SK-N-SH (cell line): ENCODE measurements at places on chromosomes 16 and 17. TPM values are rescaled to one million over a fixed set of nuclear protein-coding genes. Genes with fewer than 3 reads are reported as not detected.
A peak's percentile ranks its signal among the peaks of the same experiment; 100 is the strongest.

DNA sequence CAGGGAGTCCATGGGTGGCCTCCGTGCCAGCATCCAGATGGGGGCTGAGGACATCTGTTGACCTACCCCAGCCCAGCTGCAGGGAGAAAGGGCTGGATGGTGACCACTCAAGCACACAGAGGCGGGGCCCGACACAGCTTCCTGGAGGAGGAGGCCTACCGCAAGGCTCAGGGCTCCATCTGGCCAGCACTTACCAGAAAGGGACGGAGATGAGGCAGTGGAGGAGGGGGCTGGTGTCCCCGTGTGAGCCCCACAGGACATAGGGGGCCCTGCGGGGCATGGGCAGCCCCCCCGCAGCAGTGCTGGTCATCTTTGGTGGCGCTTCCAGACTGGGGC is 147.5 kb upstream of the CIBAR2 start:
- H3K4me3 ChIP-seq: no peak overlapping the region
- no peak overlapping the region for H3K27ac ChIP-seq
- H3K27me3 ChIP-seq: no peaks in the 10 kb centered on the region
- peak; percentile 79 for DNase-seq
- no peaks in the 10 kb centered on the region for H3K36me3 ChIP-seq

DNA sequence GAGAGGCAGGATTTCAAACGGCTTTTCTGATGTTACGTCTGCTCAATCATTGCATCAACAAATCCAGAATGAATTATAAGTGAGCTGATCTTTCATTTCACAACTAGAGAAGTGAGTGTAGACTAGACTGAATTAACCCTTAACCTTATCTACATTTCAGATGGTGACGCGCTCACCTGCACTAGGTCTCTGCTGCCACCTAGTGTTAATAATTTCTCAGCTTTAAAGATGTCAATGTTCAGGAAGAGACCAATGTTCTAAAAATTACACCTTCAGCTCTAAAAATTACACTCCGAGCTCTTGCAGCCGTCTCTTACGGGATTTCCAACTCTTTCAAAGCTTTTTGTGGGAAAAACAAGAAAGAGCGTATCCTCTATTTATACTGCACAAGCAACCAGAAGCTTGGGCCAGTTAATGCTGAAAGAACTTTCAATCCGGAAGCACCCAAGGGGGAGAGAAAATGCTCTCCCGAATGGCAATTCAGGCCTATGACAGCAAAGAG is 88.2 kb upstream of the FA2H start:
- no peaks in the 10 kb centered on the region for H3K4me1 ChIP-seq
- DNase-seq: peak; percentile 71
- no peaks in the 10 kb centered on the region for H3K27me3 ChIP-seq

DNA sequence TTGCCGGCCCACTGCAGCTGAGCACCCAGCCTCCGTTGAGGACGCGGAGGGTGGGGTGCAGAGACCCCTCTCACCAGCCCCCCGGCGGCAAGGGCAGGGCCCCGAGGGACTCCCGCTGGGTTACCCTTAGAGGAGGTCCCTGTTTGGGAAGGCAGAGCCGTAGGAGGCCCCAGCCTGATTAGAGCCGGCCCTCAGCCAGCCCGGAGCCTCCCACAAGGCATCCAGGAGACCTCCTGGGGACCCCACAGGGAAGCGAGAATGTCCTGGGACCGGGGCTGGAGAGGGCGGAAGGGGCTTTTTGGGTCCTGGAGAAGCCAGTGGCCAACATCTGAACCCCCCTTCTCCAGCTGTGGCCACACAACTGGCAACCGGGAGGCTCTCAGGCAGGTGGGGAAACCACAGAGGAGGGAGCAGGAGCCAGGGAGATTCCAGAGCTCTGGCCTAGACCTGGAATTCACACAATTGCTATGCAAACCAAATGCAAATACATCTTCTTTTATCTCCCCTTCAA is 21.7 kb upstream of the SP6 start:
- H3K27me3 ChIP-seq: peaks cover 67% of the 10 kb centered on the region
- no peak overlapping the region for H3K4me3 ChIP-seq
- DNase-seq: no peak

GRCh38 chr17:73304971-73305812 is 6.6 kb downstream of the CDC42EP4 start:
- H3K27me3 ChIP-seq: no peaks in the 10 kb centered on the region
- H3K36me3 ChIP-seq: peaks cover 8% of the 10 kb centered on the region
- H3K4me1 ChIP-seq: peaks cover 68% of the 10 kb centered on the region

DNA sequence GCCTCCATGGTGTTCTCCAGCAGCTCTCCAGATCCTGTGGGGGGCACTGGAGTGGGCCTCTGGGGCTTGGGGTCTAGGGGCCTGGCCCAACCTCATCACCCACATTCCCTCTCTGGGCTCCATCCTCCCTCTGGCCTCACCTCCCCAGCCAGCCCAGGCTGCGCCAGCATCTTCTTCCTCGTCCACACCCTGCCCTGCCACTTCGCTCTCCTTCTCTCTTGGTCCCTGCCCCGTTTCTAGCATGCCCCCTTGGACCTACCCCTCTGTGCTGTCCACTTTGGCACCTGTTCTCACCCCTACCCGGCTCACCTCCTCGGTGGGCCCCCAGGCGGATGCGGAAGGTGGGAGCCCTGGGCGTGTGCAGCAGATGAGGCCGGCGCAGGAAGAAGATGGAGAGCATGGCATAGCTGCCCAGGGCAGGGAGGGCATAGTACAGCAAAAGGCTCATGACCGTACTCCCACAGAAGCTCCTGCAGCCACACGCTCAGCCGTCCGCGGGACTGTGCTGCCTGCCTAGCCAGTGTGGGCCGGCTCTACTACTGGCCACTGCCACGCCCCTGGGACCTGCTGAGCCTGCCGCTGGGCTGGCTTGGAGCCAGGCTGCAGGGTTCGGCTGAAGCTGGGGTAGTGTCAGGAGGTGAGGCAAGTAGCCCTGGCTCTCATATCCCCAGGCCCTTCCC is at the start of gene GDPD3:
Gene GDPD3 (minus strand): TSS at position 507 of the 680 bp plus-strand sequence. CDS start 59 bp downstream, at position 448.
- no peak within 1 kb of the TSS for H3K27ac ChIP-seq
- no peak within 1 kb of the TSS for H3K4me3 ChIP-seq
- H3K36me3 ChIP-seq: peaks cover 6% of the 10 kb centered on the region

DNA sequence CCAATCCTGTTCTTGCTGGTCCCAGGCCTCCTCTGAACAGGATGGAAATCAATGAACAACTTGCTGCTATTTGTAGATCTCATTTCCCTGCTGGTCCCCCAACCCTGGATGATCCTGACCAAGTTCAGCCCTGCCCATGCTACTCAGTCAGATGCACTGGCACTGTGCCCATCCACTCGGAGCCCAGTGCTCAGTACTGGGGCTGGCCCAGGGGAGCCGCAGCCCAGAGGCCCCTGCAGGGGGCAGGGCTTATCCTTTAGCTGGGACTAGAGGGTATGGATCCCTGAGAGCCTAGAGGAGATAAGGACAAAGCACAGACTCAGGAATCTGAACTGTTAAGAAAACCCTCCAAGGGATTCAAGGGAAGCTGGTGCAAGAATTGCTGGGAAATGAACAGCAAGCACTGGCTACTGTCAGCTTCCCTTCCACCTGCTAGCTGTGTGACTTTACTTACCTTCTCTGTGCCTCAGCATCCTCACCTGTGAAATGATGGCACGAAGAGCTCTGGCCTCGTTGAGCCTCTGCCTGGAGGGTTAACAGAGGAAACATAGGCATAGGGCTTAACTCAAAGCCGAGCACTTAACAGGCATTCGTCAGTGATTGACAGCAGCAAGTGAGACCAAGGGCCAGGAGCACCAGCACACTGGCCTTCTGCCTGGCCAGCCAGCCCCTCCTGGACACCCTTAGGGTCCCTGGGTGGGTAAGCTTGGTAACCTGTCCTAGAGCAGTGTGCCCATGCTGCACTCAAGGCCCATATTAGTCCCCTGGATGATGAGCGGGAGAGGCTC is 29.8 kb upstream of the C1QL1 start:
- H3K36me3 ChIP-seq: no peaks in the 10 kb centered on the region
- no peak for DNase-seq
- no peak overlapping the region for H3K4me3 ChIP-seq
- H3K4me1 ChIP-seq: no peaks in the 10 kb centered on the region
- no peaks in the 10 kb centered on the region for H3K27me3 ChIP-seq

DNA sequence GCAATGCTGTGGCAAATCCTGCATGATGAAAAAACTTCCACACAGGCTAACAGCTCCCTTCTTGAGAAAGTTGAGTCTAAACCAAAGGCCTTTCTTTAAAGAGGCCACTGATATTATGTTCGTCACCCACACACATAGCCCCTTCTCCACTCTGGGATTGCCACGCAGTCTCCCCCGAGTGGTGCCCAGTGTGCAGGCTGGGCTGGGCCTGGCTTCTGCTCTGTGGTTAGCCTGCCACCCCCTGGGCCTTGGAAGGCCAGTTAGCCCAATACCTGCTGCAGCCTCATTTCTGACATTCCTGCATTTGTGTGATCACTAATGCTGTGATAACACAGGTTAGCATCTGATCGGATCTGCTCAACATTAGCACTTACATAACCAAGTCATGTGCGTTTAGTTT is 44.8 kb downstream of the CDH3 start:
- no peaks in the 10 kb centered on the region for H3K4me1 ChIP-seq
- no peak for DNase-seq
- H3K36me3 ChIP-seq: no peaks in the 10 kb centered on the region
- H3K4me3 ChIP-seq: no peak overlapping the region
- H3K27me3 ChIP-seq: no peaks in the 10 kb centered on the region
- no peak overlapping the region for H3K27ac ChIP-seq

GRCh38 chr17:49872754-49873377 is 25.0 kb upstream of the TAC4 start:
- DNase-seq: no peak
- peaks cover 39% of the 10 kb centered on the region for H3K27me3 ChIP-seq
- no peaks in the 10 kb centered on the region for H3K36me3 ChIP-seq
- no peak overlapping the region for H3K4me3 ChIP-seq
- no peak overlapping the region for H3K27ac ChIP-seq

GRCh38 chr17:57269598-57270255 is 13.4 kb downstream of the MSI2 start:
- H3K4me3 ChIP-seq: no peak overlapping the region
- H3K27me3 ChIP-seq: no peaks in the 10 kb centered on the region
- DNase-seq: no peak
- H3K27ac ChIP-seq: no peak overlapping the region
- H3K4me1 ChIP-seq: peaks cover 56% of the 10 kb centered on the region

DNA sequence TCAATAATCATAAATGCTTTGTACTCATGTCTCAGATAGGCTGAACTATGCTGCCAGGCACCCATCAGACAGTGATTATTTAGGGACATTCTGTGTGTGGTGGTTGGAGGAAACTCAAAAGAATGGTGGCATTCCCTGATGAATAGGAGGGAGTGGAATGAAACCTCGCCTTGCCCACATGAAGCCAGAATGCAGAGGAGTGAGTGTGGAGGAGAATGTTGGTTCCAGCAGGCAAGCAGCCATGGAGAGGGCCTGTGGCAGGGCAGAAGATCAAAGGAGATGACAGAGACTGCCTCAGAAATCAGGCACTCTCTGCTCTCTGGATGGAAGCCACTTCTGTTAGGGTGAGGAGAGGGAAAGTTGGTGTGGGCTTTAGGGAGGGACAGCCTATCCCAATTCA is 22.5 kb downstream of the KCTD19 start:
- no peak overlapping the region for H3K27ac ChIP-seq
- H3K27me3 ChIP-seq: no peaks in the 10 kb centered on the region
- H3K36me3 ChIP-seq: no peaks in the 10 kb centered on the region
- H3K4me1 ChIP-seq: no peaks in the 10 kb centered on the region
- DNase-seq: no peak
- no peak overlapping the region for H3K4me3 ChIP-seq

GRCh38 chr16:11356573-11357331 is 11.5 kb downstream of the RMI2 start:
- no peaks in the 10 kb centered on the region for H3K36me3 ChIP-seq
- no peak overlapping the region; the same call in 1 of the 2 replicates for H3K27ac ChIP-seq
- peak; percentile 71 for DNase-seq
- peaks cover 26% of the 10 kb centered on the region; the same call in 1 of the 2 replicates for H3K4me1 ChIP-seq
- H3K4me3 ChIP-seq: no peak overlapping the region; the same call in 1 of the 2 replicates
- H3K27me3 ChIP-seq: no peaks in the 10 kb centered on the region

DNA sequence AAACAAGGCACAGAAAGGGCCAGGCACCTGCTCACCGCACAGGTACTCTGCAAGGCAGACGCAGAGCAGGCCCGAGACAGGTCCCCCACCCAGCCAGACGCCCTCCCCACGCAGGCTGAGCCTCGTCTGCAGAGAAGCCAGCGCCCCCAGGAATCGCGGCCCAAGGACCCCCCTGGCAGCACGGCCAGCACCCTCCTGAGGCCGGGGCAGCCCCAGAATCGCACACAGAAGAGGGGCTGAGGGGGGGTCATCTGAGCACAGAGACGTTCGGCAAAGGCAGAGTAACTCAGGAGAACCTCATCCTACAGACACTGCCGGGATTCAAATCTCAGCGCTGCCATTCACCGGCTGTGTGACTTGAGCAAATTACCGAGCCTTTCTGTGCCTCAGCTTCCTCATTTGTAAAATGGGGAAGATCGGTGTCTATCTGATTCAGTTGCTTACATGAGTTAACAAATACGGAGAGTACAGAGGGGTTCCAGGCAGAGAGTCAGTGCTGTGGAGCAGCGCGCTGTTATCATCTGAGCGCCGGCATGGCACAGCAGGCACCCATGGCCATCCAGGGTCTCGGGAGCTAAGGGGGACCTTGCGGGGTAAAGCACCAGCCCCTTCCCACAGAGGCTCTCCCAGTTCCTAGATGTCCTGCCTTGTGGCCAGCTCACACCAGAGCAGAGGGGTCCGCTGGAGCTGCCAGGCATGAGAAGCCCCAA is 10.4 kb downstream of the EMC6 start:
- no peaks in the 10 kb centered on the region for H3K4me1 ChIP-seq
- no peak for DNase-seq
- H3K36me3 ChIP-seq: no peaks in the 10 kb centered on the region
- H3K27me3 ChIP-seq: no peaks in the 10 kb centered on the region
- H3K27ac ChIP-seq: no peak overlapping the region

DNA sequence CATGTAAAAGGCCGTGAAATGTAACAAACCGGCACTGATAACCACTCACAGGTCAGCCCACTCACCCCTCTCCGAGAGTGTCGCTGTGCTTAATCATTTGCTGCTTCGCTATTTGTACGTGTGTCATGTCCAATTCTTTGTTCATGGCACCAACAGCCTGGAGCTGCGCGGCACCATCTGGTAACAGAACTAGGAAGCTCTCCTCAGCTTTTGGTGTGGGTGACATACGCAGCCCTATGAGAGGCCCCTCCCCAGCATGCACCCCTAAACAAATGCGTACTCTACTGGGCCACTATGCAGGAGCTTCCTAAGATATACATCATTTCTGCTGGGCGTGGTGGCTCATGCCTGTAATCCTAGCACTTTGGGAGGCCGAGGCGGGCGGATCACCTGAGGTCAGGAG is 2.3 kb upstream of the PECAM1 start:
- H3K27me3 ChIP-seq: no peaks in the 10 kb centered on the region
- no peak for DNase-seq
- no peak overlapping the region for H3K4me3 ChIP-seq

The EPOP gene
- polyA plus RNA-seq: 2.7 and 3.1 TPM in 2 replicates

The SOST gene
- polyA plus RNA-seq: not detected in 2 replicates

The MEFV gene
- polyA plus RNA-seq: 0.02 TPM in 1 of 2 replicates, not detected in the other
